ENCODE measurements at places on chromosomes 3 and 15.

DNA sequence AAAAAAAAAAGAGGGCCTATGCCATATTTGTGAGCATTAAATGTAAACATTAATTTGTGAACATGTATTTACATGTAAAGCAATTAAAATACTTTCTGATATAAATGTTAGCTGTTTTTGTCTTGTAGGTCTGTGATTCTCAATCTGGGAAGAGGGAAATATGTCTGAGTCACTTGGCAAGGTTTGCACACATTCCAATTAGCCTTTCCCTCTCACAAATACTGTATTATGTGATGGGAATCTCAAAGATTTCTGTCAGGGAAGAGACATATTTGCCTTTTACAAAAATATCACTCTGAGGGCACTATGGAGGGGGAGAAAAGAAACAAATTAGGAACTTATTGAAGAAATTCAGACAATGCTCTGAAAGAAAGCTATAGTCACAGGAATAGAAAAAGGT is 483.6 kb downstream of the GBE1 start:
- no peak for DNase-seq

DNA sequence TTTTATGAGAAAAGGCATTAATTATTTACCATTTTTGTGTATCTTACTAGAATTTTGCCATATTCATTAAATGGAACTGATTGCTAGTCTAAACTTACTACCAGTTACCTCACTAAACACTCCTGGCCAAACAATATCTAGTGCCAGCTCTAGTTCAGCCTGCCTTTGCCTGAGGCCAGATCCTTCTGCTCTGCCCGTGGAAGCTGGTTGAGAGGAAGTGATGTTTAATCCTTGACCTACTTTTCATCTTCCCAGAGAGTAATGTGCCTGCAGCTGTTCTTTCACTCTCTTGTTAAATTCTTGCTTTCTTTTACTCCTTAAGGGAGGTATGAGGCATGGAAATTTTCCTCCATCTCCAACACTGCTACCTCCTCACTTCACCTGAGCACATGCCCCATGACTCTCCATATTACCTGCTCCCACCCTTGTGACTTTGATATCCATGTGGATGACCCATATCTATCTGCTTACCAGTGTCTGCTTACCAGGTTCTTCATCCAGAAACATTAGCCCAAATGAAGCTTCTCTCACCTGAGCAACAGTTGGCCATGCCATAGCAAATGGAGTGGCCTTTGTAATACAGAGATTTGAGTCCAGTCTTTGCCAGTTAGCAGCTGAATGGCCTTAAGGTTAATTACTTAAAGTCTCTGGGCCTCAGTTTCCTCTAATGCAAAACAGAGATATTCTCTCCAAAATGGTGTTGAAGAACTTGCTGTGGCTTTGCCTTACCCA is 53.4 kb downstream of the UBE2E1 start:
- no peak for DNase-seq

- no peak for DNase-seq
These were observed 268.7 kb downstream of the EDEM1 start for GRCh38 chr3:5456199-5456598.

DNA sequence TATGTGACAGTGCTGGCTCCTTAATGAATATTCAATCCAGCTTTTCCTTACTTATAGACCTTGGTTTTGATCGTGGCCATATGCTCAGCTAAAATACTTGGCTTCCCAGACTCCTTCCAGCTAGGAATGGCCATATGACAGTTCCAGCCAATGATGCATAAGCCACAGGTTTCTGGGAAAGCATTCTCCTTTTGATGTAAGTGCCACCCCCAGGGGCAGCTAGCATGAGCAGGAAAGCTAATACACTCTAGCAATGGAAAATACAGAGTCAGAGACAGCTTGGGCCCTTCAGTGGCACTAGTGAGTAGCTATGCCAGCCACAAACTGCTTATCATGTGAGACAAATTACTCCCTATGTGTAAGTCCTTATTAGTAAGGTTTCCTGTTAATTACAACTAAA is 26.7 kb downstream of the TBC1D2B start:
- no peak for DNase-seq

Measured in DMS79 (cell line).